Cerebellum (tissue), 4 donors: ENCODE measurements at places on chromosomes 16 and 17.

- no peak for DNase-seq
These were observed 13.2 kb downstream of the CIAPIN1 start for GRCh38 chr16:57434003-57434402.

- no peak for DNase-seq
These were observed 16.9 kb upstream of the GLIS2 start for GRCh38 chr16:4298761-4299522.

- peak; percentile 19 for DNase-seq
These were observed 59.0 kb downstream of the ANKFY1 start for GRCh38 chr17:4204710-4205173.

GRCh38 chr17:47652570-47652969 lies 2.9 kb downstream of the KPNB1 start:
- no peak for DNase-seq

- DNase-seq: no peak
These were observed 3.5 kb downstream of the DYNLRB2 start for GRCh38 chr16:80544326-80544725.

DNA sequence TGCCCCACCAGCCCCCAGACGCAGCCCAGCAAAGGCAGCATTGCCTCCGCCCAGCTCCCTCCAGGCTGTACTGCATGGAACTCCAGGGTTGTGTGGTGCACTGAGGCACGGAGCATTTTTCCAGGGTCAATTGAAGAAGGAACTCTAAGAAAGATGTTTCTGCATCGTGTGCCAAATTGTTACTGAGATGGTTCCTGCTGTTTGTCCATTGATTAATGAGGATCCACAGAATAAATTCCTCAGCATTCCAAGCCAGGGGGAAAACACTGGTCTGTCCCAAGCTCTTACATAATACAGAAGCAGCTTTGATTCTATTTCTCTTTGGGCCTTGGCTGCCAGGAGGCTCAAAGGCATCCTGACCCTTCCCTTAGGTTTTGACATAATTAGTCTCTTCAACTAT lies 80.9 kb downstream of the ZNF423 start:
- no peak for DNase-seq

GRCh38 chr17:79796763-79797491 lies at the start of gene CBX8:
CBX8 (minus strand) TSS chr17:79797077; CDS start chr17:79796998, 79 bp downstream.
- peak; percentile 99 for DNase-seq

GRCh38 chr17:50848711-50849110 lies 13.3 kb downstream of the WFIKKN2 start:
- no peak for DNase-seq

- DNase-seq: no peak
These were observed 83.7 kb downstream of the CPPED1 start for GRCh38 chr16:12719972-12720371.

DNA sequence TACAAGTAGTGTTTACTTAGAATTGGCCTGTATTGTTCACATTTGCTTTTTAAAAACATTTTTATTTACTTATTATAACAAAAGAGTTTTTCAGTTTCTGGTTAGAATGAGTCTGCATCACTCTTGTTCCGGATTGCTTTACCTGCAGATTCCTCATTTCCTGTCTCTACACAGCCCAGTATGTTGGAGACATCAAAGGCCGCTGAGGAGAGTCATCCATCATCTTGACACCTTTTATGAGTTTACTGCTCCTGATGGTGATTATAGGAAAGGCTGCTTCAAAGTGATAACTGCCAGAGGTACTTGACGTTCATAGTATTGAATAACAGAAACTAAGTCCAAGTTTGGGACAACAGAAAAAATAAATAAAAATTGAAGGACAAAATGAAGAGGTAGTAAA lies 490.5 kb upstream of the CA10 start:
- DNase-seq: no peak

DNA sequence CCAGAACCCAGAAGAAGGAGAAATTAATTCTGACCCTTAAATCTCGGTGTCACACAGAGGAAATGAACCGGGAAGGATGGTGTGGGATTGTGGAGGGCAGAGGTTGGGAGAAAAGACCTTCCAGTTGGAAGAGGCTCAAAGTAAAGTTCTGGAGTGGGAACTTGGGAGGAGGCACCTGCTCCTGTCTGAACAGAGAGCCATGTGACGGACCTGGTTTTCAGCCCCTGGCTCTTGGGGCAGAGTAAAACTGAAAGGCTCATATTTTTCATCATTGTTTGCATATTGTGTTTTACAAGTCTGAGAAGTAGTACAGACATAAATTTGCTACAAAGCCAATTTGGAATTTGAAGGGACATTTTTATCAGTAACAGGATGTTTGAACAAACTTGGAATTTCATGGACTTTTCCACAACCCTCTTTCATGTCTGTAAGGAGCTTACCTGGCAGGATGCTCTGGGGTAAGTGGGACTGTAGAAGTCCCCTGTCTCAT lies 24.4 kb upstream of the SEC14L1 start:
- no peak for DNase-seq

DNA sequence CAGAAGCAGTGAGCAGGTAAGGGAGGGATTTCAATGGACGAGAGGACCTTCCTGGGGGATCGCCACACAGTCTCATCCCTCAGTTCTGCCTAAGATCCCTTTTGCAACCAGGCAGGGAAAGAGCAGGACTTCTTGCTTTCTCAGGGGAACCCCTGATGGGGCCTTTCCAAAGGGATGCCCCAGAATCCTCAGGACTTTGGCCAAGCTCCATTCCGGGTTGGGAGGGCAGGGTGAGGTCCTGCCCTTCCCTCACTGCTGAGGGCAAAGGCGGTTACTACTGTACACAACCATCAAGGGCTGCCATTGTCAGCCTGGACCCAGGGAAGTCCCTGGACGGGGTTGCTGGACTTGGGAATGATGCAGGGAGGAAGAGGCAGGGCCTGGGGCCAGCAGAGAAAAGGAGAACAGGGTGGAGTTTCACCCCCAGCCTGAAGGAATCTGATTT lies 9.7 kb downstream of the PRR29 start:
- no peak for DNase-seq

- peak; percentile 16 for DNase-seq
These were observed 296.2 kb upstream of the CDH5 start for GRCh38 chr16:66070140-66070917.

GRCh38 chr17:28030386-28030785 lies 12.1 kb upstream of the NLK start:
- DNase-seq: no peak

GRCh38 chr16:16146380-16147315 lies 76.6 kb downstream of the ABCC6 start:
- DNase-seq: peak; percentile 45

DNA sequence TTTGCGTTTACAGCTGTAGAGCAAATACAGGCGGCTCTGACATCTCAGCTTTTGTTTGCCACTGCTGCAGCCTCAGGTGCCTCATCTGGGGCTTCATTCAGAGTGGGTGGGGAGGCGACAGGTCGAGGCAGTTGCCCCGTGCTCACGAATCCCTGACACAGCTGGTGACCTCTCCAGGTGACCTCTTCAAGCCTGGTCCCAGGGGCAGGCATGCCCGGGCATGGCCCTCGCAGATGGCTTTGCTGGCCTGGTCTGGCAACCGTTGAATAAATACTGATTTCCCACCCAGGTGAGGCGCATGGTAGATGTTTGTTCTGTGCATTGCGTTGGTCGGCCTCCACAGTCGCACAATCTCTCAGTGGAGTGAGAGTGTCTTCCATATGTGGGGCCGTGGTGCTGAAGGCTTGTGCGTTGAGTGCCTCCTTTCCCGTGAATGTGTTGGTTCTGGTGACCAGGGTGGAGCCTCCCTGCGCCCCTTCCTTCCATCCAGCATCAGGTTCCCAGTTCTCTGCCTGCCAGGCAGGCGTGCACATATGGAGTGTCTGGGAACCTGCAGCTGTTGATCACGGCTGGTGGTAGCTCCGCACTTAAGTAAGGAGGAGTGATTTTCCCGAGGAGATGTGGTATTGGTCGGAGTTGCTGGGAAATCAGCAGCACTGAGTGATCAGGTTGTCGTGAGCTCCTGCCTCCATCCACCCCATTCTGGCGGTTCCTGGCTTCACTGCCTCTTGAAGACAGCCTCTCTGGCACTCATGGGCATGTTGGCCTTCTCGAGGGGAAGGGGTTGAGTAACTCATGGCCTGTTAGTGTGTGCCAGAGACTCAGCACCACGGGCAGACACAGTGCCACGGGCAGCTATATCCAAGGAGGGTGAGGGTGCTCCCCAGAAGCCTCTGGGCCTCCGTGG lies 149.7 kb downstream of the RPTOR start:
- no peak for DNase-seq

DNA sequence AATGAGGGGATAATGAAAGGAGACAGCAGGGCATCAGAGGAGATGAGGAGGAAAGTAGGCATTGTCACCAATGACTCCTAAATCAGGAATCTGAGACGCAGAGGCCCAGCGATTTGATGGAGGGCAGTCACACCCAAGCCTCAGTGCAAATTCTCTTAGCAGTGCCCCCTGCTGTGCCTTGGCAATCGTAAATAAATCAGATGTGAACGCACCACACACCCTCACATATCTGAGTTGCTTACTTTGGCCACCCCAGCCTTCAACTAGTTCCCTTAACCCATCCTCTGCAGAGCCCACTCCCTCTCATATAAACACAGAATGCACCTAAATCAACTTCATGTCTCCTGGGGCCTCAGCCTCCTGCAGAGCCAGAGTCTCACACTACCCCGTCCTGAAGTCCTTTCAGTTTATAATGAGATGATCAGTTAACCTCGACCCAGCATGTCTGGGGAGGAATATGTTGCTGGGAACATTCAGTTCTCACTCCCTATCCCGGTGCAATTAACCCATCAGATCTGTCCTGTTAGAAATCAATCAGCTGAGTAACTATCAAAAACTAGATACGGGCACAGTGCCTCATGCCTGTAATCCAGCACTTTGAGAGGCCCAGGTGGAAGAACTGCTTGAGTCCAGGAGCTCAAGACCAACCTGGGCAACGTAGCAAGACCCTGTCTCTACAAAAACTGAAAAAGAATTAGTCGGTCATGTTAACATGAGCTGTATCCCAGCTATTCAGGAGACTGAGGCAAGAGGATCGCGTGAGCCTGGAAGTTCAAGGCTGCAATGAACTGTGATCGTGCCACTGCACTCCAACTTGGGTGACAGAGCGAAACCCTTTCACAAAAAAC lies 78.4 kb downstream of the SLC39A11 start:
- DNase-seq: no peak

DNA sequence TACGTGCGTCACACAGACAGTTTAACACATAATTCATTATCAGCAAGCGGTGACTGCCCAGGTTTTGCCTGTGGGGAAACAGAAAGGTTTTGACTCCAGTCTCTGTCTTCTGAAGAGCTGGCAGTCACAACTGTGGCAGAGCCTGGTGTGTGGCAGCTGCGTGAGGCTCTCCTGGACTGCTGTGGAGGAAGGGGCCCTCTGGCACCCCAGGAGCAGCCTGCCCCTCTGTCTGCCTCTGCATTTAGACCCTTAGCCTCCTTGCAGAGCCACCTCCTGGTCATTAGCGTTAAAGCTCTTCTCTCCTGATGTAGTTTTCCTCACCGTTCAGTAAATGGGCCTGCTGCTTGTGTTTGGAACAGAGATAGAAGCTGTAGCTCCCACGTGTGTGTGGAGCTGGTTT lies 10.9 kb downstream of the RAB40C start:
- no peak for DNase-seq

GRCh38 chr17:19738073-19738449 lies 10.0 kb downstream of the ALDH3A1 start:
- no peak for DNase-seq

GRCh38 chr17:39861235-39861634 lies 2.9 kb downstream of the IKZF3 start:
- DNase-seq: no peak

DNA sequence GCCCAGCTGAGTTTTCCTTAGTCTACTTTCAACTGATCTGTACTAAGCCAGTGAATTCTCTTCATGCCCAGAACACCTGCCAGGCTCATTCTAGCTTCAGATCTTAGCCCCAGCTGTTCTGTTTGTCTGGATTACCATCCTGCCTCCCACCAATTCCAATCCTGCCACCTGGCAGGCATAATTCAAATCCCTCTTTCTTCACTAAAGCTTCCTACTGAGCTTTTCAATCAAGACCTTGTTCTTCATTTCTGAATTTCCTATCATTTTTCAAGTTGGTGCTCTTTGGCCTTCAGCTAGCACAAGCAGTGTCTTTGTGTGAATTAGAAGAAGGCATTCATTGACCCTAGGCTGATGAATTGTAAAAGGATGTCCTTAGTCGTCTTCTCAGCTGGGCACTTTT lies 357.6 kb downstream of the UTP18 start:
- no peak for DNase-seq

- DNase-seq: no peak
These were observed 9.2 kb downstream of the MPV17L start for GRCh38 chr16:15404792-15405191.

DNA sequence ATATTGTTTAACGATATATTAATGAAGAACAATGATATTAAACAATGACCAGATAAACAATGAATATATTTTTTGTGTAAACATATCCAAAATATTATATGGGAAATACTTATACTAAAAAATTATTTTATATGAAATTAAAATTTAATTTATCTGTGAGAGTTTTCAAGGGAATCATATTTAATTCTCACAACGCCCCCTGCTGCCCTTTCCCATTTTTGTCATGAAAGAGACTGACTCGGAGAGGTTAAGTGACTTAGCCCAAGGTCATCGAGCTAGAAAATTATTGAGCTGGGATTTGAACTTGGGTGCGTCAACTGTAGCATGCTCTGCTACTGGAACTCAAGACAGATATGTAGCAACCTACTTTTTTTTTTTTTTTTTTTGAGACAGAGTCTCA lies 7.2 kb upstream of the MYCBPAP start:
- DNase-seq: no peak

DNA sequence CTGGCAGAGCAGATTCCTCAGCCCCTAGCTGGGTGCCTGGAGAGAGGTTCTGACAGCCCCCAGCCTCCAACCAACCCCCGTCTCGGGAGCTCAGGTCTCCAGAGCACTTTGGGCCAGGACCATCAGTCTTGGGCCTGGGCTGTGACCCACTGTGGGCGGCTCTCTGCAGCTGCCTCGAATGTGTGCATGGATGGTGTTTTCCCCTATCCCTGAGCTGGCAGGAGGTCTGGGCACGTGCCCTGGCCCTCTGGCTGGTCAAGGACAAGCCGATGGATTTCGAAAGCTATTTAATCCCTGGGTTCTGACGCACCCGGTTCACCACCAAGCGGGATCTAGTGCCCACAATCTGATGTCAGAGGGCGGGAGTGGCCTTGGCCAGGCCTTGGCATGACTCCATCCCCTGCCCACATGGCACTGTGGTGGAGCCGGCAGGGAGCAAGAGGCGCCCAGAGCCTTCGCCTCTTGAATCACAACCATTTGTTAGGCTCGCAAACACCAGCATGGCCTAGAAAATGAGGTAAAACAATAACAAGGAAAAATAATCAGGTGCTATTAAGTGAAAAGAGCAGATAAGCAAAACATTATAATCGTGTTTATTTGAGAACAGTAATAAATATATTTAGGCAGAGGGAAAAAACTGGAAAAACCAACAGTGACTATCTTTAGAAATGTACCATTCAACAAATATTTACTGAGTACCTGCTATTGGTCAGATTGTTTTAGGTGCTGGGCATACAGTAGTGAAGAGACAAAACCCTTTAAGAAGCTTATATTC lies 69.3 kb upstream of the TOB1 start:
- DNase-seq: peak; percentile 87

- no peak for DNase-seq
These were observed 6.0 kb downstream of the ADAT1 start for GRCh38 chr16:75617121-75617520.

- no peak for DNase-seq
These were observed 102.3 kb downstream of the ZFHX3 start for GRCh38 chr16:72945611-72946010.
